ENCODE measurements at places on chromosomes 12 and 14.

GRCh38 chr14:77549451-77549850 is 50.8 kb upstream of the ISM2 start:
- no peak for DNase-seq

GRCh38 chr12:33439587-33440011 is at the start of gene SYT10:
Gene SYT10 (minus strand): TSS chr12:33439819. CDS start chr12:33439522, 297 bp downstream.
- DNase-seq: no peak

DNA sequence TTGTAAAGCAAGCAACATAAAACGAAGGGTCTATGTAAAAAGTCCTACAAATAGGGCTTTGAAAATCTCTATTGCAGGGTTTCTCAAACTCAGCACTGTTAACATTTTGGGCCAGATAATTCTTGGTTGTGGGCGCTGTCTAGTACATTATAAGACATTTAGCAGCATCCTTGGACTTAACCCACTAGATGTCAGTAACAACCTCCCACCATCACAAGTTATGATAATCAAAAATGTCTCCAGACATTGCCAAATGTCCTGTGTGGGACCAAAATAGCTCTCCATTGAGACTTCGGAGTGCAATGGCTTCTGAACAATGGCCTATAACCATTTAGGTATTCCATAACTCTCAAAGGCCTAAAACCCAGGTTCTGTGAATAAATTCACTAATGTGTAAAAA is 22.9 kb upstream of the DHRS7 start:
- DNase-seq: no peak

- no peak for DNase-seq
Measured at GRCh38 chr14:47332106-47332505, 343.3 kb downstream of the MDGA2 start.

GRCh38 chr12:7096979-7097378 is 4.7 kb upstream of the C1R start:
- no peak for DNase-seq

DNA sequence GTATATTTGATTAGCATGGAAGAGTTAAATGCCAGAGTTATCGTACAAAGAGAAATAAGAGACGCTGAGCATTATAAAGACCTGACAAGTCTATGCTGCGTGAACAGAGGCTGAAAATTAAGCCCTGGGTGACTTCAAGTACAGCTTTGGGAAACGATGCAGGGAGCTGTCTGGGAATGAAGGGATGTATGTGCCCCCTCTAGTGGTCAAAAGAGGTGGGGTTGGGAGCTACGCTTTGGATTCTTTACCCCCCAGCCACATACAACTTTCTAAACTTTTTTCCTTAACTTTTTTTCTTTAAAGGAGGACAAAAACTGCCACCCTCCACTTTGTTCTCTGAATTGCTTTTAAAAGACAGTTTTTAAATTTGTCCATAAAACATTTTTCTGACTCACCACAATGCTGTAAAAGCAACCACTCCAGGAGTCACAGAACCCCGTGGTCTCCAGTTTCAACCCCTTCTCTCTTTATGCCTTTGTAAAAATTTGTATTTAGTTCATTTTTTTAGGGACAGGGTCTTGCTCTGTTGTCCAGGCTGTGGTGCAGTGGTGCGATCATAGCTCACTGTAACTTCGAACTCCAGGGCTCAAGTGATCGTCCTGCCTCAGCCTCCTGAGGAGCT is 59.4 kb downstream of the ZNF664 start:
- no peak for DNase-seq

DNA sequence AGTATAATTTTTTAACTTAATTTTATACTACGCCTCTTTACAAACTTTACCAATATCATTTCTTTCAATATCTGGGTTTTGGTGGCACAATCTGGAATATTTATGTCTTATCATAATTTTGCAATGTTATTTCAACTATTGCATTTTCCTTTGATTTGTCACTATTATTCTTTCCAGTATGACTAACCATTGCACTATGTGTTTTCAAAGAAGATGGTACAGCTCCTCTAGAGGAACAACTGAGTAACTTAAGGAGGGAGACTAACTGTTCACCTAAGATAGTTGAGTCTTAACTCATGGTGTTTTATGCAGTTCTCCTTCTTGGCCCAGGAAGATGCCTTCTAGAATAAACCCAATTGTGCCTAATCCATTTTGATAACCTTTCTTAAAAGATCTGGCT is 60.5 kb upstream of the KIF21A start:
- DNase-seq: no peak

DNA sequence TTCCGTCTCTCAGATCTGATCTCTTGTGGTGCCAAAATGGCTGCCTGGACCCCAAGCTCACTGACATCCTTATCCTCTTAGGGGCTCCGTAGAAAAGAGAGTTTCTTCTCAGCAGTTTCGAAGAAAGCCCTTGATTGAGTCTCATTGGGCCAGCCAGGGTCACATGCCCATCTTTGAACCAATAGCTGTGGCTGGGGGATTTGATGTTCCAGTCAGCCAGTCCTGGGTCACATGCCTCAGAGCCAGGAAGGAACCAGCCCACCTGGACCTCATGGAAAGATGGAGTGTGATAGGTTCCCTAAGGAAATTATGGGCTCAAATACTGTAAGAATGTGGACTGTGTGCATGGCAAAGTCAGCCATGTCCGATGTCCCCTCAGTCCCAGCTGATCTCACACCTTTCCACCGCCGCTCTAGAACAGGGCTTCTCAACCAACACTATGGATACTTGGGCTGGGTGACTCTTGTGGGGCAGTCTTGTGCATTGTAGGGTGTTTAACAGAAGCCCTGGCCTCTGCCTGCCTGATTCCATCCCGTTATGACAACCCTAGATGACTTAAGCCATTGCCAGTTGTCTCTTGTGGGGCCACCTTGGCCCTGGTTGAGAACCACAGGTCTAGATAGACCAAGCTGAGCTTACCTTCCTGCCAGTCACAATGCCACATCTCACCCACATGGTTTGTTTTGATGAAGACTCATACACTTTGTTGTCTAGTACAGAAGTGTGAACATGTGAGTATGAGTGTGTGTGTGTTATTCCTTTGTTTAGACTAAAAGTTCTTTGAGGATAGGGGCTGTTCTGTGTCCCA is 163.9 kb downstream of the ADGRD1 start:
- DNase-seq: no peak

GRCh38 chr12:118448341-118448740 is 72.0 kb downstream of the SUDS3 start:
- DNase-seq: no peak

- no peak for DNase-seq
Measured at GRCh38 chr12:20477672-20478071, 109.3 kb downstream of the PDE3A start.

DNA sequence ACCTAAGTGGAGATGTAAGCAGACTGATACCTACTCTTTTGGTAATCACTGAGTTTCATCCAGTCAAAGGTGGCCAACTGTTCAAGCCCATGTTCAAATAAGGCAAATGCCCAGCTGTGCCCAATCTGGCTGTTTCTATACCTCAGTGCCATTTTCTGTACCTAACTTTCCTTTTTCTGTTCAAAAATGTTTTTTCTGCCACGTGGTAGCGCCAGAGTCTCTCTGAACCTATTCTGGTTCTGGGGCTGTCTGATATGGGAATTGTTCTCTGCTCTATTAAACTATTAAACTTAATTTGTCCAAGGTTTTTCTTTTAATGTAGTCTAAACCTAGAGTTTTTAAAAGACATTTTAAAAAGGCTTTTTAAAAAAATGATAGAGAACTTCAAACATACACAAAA is 391.2 kb downstream of the NOVA1 start:
- DNase-seq: no peak

DNA sequence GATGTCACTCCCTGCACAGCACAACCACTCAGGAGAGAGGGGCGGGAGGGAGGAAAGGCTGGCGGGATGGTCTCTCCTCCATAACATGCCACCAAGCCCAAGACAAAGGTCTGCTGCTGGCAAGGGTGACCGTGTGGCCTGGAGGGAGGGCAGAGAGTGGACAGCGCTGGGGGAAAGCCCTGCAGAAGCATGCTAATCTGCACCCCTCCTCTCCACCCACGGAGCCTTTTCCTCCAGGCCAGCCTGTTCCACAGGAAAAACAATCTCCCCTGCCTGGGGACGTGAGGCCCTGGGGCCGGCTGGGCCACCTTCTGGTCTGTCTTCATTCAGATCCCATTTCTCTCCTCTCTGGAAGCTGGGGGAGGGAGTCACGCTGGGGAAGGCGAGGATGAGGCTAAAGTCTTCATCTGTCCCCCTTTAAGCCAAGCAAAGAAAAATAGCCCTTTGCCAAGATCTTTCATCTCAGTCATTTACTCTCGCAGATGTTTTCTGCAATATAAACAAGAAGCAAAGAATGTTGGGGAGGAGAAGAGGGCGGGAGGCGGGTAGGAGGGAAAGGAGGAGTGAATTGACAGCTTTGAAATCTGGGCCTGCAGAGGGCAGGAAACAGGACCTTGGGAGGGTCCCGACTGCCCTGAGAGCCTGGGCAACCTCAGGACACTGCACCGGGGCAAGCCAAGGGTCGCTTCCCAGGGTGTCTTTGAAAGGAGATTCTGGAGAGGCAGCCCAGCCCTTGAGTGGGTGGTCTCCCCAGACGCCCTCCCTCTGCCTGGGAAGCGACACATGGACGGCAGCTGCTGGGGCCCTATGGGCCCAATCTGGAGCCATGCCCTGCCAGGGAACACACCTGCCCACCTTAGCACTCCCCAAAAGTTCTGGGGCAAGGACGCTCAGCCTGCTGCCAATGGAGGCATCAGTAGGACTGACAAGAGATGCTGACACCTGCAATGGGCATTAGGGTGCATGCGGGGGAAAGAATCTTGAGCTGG is 133.6 kb downstream of the ZFP36L1 start:
- DNase-seq: no peak

DNA sequence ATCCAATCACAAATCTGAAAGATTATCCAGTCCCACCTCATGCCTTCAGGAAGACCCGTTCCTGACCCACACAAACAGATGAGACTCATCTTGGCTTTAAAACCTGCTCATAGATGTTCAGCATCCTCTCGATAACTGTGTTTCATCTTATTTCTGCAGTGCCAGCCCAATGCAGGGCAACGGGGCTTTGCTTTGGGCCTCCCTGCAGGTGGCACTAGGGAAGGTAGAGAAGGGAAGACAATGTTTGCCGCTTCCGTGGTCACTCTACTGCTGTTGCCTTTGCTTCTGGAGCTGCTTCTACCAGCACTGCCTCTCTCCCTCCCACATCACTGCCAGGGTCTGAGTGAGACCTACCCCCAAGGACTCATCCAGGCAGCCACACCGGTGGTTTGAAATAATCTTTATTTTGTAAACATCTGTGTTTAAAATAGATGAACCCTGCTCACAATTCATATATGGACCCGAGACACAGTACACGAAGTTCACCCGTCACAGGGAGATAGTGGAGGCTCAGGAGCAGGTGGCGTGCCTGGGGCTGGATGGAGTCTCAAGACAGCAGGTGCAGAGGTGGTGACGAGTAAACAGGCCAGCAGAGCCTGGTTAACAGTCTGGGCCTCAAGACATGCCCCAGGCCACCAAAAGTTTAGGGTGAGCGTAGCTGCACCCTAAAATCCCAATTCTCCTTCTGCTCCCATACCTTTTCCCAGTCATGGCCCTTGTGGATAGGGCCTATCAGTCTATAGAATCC is 3.1 kb upstream of the GPX2 start:
- no peak for DNase-seq

DNA sequence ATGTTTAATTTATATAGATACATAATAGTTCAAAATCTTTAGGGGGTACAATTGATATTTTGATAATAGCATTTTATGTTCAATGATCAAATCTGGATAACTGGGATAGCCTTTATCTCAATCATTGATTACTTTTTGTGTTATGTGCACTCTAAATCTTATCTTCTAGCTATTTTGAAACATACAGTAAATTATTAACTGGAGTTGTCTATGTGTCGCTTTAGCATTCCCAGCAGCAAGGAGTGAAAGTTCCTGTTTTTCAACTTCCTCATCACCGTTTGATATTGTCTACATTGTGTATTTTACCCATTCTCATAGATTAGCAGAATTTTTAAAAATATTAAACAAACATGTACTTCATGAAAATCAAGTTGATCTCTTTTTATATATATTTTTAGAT is 1207.4 kb downstream of the TMEM121 start:
- no peak for DNase-seq

DNA sequence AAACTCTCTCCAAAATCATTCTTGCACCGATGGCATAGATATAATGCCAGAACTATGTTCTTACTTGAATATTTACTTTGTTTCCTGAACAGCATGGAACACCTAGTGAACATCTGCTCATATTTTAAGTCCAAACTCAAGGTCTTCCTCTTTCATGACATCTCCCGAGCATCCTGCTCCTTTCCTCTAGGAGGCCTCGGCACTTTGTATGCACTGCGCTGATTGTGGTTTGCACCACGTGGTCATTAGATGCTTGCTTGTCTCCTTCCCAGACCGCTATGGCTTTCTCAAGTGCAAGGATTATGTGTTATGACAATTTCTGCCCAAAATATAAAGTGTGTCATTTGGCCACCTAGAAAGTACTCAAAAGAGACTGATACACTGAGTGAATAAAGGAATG is 912.0 kb downstream of the GALC start:
- DNase-seq: no peak

DNA sequence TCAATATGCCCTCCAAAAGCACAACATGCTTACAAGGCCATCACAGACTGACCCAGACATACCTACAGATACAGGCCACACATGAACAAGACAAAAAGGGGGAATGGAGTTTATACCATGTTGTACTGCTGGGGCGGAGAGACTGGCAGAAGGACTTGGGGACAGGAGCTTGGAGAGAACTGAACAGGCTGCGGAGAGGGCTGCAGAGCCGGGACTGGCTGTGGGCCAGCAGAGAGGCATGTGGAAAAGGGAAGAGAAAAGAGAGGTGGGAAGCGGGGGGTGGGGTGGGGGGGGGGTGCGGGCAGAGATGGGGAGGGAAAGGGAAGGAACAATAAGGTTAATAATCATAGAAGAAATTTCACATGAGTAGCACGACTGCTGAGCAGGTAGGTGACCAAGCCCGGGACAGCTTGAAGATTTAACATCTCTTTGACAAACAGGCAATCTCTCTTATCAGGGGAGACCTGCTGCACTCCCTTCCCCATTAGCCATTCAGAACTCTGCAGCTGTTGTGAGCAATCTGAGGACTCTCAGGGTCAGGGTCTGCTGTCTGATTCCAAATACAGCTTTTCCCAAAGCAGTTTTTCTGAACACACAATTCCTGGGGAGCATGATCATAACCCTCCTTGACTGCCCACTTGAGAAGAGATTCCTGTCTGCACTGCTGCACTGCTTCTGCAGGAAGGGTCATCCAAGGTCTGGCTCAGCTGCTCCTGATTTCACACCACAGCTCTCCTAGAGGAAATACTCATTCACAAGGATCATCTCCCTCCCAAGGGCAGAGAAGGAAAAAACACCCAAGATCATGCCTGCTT is 21.6 kb upstream of the STAC3 start:
- DNase-seq: no peak

DNA sequence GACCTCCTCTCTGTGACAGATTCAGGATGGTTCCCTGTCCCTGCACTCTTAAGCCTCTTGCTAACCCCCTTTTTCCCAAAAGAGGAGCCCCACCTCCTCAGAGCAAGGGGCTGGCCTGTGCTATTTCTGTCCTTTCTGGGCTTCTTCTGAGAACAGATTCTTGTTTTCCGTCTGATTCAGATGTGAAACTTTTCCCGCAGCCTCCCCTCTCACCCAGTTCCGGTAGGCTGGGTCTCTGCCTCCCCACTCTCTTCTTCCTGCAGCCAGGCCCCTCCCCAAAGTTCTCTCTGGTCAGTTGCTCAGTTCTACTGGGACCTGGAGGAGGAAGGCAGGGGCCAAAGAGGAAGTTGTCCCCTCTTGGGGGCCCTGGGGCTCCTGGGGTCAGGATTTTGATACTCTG is 11.8 kb downstream of the PDE1B start:
- no peak for DNase-seq

GRCh38 chr12:25269701-25270100 is 19.0 kb upstream of the KRAS start:
- no peak for DNase-seq

Measured in T-cell (primary cell).